ENCODE measurements at places on chromosomes 7 and 10. TPM values are rescaled to one million over a fixed set of nuclear protein-coding genes. Genes with fewer than 3 reads are reported as not detected.
A peak's percentile ranks its signal among the peaks of the same experiment; 100 is the strongest.

WEE2 gene
- total RNA-seq, result not detected

EGFR gene
- 25.1 TPM for total RNA-seq

- no peak for DNase-seq
Measured at GRCh38 chr10:102227050-102227449, 951 bp downstream of the ELOVL3 start.

GRCh38 chr7:146235195-146235594, 118.6 kb downstream of the CNTNAP2 start:
- DNase-seq, result no peak

DNA sequence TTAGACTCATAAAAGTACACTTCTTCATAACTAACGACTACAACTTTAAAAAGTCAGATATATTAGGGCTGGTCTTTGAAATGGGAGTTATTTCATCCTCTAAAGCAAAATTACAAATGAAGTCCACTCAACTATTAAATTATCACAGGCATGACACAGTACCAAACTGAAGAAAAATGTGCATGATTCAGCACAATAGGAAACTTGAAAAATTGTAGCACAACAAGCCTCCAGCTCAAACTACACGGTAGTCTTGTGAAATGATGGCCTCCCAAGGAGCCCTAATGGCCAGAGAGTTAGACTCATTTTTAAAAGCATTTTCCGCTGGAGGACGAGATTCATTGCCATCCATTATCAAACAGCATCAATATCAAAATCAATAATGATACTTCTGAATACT, 76.4 kb downstream of the MAGI2 start:
- DNase-seq, result no peak

TSPAN12 gene
- 9.1 TPM for total RNA-seq

- DNase-seq, result no peak
Measured at GRCh38 chr10:109264004-109264403, 659.3 kb downstream of the XPNPEP1 start.

RNF148 gene
- 0.25 TPM for total RNA-seq

ZNF273 gene
- total RNA-seq, result 8.7 TPM

GHRHR gene
- not detected for total RNA-seq

CADPS2 gene
- total RNA-seq, result 17.2 TPM

CDNF gene
- 0.69 TPM for total RNA-seq

DNA sequence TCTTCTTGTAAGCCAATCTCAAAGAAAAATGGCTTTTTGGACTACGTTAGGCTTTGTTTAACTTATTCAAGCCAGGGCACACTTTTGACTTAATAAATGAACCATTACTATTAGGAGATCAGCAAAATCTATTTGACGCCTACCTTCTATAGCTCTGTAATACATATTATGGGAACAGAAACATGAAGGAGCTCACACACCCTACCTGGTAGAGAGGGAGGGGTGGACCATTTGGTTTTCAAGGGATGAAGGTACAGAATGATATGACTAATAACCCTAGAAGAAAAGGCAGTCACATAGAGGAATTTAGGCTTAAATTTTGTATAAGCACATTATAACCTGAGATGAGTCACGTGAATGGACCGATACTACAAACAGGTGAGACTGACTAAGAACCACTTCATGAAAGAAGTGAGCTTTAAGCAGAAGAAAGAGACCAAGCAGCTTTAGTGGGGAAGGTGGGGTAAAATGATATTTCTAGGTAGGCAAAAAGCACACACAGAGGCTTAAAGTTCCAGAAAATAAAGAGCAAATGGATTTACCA, 106.8 kb upstream of the CTTNBP2 start:
- DNase-seq, result no peak

- no peak for DNase-seq
Measured at GRCh38 chr7:102106625-102107024, 180.0 kb upstream of the SH2B2 start.

PGAM2 gene
- not detected for total RNA-seq

DNA sequence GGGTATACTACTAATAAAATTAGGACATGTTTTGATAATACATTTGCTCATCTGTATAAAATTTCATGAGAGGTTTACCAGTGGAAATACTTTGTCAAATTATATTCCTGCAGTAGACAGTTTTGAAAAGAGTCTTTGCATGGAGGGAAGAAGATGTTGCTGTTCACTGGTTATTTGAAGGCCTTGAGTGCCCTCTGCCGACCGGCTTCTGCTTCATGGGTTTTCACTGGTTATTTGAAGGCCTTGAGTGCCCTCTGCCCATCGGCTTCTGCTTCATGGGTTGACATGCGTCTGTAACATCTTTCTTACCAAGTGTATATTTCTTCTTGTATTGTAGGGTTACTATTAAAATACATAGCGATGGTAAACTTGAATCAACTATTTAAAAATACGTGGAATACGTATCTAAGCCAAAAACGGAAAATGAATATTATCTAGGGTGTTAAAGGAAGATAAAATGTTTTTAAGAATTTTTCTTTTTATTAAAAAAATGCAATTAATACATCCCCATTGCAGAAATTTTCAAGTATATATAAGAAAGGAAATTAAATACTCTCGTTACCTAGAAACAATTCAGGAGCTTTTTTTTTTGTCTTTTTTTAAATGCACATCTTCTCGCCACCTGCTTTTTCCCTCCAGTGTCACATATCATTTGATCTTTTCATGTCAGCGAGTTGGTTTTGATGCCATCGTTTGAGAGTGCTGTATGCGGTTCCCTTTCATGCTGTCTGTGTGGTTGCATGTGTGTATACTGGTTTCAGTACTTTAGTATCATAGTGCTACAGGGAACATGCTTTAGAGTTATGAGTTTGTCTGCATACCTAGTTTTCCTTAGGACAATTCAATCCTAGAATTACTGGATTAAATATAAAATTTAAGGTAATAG, 73.4 kb downstream of the SHH start:
- DNase-seq, result peak; percentile 76

- DNase-seq, result no peak
Measured at GRCh38 chr7:41104631-41105030, 598.3 kb downstream of the INHBA start.

DNA sequence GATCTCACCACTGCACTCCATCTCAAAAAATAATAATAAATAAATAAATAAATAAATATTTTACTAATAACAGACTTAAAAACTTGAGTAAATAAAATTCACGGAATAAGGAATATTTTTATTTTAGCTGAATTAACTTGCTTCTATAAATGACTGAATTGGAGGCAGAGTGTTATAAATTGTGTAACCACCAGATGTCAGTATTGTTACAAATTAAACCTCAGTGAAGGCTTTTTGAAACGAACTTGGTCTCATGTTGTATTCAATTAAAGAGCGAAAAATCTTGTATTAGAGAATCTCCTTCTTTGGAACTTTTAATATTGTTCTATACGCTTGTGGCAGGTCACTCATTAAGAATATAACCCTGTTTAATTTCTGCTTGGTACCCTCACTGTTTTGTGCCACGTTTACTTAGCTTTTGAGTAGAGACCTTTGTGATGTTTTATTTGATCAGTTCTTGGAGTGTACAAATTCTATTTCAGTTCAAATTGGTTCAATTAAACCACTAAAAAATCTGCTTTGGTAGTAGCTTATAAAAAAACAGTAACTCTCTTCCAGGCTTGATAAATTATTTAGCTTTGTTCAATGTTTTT, 45.6 kb upstream of the SCIN start:
- peak; percentile 45 for DNase-seq

GRCh38 chr10:64115908-64116643, 594.9 kb downstream of the REEP3 start:
- peak; percentile 18 for DNase-seq

DNA sequence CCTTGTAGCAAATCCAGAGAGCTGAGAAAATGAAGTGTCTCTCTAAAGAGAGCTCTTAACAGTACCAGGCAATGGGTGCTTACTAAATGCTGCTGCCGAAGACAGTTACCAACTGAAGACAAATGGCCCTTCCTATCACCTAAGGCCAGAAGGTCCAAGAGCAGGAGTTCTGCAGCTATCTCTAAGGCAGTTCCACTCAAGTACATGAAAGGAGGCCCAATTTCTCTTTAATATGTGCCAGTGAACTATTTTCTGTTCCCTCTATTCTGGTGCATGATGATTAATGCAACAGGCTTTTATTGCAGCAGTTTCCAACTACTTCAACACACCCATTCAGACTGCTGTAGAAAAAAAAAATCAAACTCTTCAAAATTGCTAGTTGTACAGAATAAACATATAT, 122.5 kb downstream of the SLC25A13 start:
- no peak for DNase-seq

ITPRID1 gene
- total RNA-seq, result not detected

DNA sequence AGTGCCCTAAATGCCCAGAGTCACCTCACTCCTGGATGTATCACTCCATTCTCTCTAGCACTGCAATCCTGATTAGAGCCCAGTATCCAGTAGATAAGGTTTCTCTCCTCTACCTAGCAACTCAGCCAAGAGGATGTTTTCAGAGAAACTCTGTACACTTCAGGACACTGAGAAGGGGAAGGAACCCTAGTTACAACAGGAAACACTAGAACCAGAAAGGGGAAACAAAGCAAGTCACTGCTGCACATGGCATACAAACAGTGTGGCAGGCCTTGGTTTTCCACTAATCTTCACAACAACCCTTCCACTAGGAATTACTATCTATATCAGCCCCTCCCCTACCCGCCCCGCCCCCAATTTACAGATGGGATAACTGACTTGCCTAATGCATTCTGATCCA, 1.6 kb downstream of the FAM204A start:
- no peak for DNase-seq

PNLIP gene
- total RNA-seq, result not detected

GRCh38 chr10:132915411-132915810, 27.0 kb downstream of the CFAP46 start:
- peak; percentile 54 for DNase-seq

DNA sequence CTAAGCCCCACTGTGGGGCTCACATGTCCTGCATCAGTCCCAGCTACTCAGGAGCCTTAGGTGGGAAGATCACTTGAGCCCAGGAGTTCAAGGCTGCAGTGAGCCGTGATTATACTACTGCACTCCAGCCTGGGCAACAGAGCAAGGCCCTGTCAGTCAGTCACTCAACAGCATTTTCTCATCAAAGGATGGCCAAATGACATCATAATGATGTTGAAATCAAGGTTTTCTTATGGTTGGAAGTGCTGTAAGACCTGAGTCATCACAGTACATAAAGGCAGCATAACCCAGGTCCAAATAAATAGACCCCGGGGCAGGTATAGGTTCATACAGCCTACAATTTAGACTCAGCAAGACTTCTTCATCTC, 341.1 kb downstream of the PARD3 start:
- peak; percentile 28 for DNase-seq

GRCh38 chr10:52778511-52779392, 6.2 kb upstream of the MBL2 start:
- peak; percentile 26 for DNase-seq

SLC18A2 gene
- not detected for total RNA-seq

PDZD7 gene
- 0.52 TPM for total RNA-seq
